ENCODE measurements at places on chromosomes 2 and 18.

- DNase-seq: no peak
These were observed 12.4 kb downstream of the MYO5B start for GRCh38 chr18:50182511-50182910.

GRCh38 chr2:100248044-100248330 is 74.3 kb downstream of the LONRF2 start:
- no peak for DNase-seq

DNA sequence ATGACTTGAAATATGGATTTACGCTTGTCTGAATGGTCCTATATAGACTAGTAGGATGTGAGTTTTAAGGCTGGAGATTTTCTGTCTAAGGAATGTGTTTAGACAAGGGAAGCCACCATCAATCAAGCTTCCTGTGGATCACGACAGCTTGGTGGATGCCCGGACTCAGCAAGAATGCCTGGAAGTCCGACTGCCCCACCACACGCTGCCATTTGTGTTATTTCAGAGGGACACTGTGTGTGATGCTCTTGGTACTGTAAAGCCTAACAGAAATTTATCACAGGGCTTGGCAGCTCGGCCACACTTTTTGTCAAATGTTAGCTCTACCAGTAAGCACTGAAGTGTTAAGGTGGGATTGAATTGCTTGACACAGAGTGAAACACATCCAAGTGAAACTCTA is 127.1 kb upstream of the CDH7 start:
- no peak for DNase-seq

DNA sequence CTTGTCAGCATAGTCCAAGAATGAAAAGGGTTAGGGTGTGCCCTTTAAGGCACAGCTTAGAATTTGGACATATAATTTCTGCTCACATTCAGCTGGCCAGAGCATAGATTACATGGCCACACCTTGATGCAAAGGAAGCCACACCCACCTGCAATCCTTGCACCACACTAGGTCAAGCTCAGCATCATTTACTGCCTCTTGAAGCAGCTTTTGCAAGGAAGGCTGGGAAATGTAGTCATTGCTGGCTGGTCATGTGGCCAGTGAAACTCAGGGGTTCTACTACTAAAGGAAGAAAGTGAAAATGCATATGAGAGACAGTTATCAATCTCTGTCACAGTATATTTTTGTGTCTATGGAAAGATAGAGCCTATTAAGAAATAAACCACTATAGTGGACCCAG is 159.3 kb downstream of the GFPT1 start:
- no peak for DNase-seq

DNA sequence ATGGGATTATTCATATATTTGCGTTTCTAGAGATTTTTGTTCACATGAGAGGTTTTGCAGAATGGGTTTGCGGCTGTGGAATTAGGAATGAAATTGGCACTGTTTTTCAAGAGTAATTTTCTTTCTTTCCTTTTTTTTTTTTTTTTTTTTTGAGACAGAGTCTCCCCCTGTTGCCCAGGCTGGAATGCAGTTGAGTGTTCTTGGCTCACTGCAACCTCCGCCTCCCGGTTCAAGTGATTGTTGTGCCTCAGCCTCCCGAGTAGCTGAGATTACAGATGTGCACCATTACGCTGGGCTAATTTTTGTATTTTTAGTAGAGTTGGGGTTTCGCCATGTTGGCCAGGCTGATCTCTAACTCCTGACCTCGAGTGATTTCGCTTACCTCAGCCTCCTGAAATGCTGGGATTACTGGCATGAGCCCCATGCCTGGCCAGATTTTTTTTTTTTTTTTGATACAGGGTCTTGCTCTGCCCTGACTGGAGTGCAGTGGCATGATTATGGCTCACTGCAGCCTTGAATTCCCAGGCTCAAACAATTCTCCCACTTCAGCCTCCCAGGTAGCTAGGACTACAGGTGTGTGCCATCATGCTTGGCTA is 65.3 kb downstream of the MIB1 start:
- DNase-seq: no peak

DNA sequence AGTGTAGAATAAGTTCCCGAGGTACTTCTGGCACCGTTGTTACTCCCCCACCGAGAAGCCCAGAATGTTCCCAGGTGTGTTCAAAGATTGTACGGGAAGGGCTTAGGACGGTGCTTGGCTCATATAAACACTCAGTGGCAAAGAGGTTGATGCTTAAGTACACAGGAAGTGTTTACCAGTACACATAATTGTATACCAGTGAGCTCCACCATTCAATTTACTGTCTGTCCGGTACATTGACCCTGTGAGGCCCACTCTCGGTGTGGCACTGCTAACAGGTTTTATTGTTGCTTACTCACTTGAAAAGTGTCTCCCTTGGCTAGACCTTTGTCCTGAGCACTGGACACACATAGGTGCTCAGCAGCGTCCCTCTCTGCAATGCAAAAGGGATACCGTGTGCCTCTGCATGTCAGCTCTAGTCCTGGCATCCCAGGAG is 191.0 kb downstream of the NEDD4L start:
- no peak for DNase-seq

DNA sequence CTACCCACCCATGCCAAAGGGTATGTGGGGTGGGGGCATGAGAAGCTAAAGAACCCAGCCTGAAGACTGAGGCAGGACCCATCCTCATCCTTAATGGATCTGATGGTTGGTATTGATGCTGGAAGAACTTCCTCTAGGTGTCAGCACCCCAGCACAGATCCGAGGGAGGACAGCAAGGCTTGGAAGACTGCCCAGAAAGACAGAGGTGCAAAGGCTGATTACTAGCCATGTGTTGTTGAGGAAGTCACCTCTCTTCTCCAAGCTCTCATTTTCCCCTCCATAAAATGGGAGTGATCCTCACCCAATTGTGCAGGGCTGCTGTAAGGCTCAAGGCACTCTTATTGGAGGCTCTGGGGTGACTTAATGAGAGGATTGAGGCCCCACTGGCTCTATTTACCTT is 256.5 kb downstream of the CELF4 start:
- DNase-seq: no peak

GRCh38 chr2:88074854-88075292 is 7.2 kb downstream of the SMYD1 start:
- DNase-seq: no peak

DNA sequence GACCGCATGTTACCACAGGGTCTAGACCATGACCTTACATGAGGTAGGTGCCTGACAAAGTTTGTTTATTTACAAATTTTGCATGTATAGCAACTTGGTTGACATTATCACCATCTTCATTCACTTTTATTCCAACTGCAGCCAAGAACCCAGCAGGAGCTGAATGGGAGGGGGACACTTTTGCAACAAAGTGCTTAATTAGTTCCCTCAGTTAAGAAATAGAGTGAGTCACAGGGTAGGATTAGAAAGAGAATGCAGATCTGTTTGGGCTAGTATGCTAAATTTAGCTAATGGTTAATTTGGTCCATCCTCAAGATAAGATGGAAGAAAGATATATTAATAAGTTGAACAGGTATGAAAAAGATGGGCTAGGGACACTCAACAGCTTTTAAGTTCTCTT is 678.9 kb downstream of the ARHGAP15 start:
- DNase-seq: no peak

DNA sequence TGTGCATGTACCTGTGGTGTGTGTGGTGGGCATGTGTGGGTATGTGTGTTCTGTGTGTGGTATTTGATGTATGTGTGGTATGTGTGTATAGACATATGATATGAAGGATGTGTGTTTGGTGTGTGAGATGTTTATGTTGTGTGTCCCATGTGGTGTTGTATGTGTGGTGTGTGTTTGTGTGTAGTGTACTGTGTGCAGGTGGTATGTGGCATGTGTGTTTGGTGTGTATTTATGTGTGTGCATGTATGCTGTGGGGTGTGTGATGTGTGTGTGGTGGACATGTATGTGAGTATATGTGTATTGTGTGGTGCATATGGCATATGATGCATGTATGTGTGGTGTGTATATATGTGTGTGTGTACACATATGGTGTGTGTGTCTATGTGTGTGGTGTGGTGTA is 718.8 kb upstream of the SOX11 start:
- DNase-seq: no peak

DNA sequence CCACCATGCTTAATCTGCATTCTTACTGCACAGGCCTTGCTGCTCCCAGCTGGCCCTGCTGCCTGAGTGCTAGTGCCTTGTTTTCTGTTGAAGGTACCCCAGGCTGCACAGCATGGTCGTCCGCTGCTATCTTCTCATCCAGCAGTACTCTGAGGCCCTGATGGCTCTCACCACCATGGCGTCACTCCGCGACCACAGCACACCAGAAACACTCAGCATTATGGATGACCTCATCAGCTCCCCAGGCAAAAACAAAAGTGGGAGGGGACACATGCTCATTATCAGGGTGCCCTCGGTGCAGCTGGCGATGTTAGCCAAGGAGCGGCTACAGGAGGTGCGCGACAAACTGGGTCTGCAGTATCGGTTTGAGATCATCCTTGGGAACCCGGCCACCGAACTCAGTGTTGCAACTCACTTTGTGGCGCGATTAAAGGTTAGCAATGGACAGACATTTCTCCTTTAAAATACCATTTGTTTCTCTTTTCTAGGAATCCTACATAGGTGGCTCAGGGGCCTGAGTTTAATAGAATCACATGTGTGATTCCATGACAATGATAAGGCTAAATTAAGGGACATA is 110.5 kb downstream of the ESCO1 start:
- DNase-seq: no peak

DNA sequence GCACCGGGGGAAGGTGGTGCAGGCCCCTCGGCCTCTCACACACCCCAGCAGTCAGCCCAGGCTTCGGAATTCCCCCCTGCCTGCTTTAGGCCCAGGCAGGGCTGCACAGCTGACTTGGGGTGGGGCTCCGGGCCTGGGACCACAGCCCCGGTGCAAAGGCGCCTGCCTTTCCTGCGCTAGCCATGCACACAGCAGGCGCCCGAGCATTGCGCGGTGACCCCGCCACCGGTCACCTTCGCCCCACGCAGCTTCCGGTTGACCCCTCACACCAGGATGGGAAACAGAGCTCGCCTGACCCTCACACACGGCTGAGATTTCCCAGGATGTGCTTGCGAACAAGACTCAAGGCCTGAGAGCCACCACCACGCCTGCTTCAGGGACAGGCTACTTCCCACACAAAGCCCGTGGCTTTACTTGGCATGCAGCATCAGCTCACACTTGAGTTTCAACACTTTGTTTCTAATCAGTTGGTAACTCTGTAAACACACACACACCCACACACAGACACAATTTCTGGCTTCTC is 46.0 kb downstream of the SLC66A2 start:
- no peak for DNase-seq

- DNase-seq: no peak
These were observed 803.9 kb upstream of the POU3F3 start for GRCh38 chr2:104049981-104050380.

DNA sequence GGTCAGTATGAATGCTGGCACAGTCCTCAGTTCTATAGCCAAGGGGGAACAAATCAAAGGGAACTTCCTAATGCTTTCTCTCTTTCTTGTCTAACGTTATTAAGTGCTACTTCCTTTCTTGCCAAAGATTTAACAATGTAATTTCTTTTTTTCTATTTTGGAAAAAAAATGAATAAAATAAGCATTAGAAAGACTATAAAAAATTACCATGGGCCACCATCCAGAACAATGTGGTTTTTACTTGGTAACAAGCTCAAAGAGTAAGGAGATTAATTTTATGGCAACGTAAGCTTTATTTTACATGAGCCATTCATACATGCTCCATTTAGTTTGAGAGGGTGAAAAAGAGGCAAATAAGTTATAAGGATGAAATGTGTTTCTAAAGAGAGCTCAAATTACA is 40.1 kb downstream of the SERPINE2 start:
- no peak for DNase-seq

- no peak for DNase-seq
These were observed 2.5 kb upstream of the TET3 start for GRCh38 chr2:73982140-73982617.

- DNase-seq: no peak
These were observed 759.7 kb upstream of the CDH7 start for GRCh38 chr18:64991102-64991501.

GRCh38 chr2:218878486-218878885 is 2.2 kb upstream of the WNT10A start:
- DNase-seq: no peak

DNA sequence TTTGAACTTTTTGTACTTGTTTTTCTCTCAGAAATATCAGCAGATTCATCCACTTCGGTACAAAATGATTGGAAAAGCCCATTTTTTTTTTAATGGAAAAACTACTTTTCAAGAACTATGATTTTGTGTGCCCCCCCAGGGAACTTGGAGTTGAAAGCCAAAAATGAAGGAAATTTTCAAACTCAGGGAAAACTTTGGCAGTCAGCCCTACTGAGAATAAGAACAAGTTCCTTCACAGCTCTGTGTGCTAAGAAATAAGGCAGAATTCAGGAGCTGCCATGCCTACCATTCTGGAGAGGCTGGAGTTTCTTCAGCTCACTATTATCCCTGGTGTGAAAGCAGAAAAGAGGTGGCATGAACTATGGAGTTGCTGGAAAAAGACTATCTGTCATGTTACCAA is 226.0 kb upstream of the SLC35G4 start:
- DNase-seq: no peak

DNA sequence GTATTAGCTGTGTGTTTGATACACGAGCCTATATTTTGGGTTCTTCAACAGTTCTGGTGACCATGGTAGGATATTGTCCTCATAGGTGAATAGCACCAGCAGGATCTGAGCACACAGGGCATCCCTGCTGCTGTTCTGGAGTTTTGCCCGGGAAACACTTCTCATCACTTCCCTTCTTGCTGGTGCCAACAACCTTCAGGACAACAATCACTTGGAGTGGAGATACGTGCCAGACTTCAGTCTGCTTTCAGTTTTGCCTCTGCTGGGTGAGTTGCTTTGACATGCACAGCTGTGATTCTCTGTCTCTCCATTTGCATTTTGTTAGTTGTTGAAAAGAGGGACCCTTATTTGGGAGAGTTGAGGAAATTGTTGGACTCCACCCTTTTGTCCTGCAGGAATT is 1347.2 kb upstream of the DDX18 start:
- no peak for DNase-seq

DNA sequence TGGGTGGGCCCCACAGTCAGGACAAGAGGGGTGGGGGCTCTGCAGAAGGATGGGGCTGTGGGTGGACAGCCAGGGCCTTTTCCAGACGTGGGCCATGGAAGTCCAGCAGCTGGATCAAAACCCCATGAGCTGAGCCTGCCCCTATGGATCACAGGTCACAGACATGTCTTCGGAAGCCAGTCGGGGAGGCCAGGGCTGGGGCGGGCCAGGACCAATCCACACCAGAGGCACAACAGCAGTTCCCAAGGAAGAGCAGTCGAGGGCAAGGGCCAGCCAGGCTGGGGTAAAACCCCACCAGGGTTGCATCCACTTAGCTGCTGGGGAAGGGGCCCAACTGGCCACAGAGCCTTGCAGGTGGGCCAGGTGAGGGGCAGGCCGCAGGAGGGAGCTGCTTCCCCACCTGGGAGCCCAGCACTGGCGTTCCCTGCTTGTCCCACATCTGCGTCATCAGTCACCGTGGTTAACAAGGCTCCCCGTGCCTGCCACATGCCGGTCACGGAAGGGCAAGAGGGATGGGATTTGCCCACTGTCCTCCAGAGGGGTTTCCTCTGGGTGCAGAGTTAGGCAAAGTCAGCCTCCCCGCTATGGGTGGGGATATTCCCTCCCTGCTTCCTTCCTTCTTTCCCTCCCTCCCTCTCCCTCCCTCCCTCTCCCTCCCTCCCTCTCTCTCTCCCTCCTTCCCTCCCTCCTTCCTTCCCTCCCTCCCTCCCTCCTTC is 46.4 kb upstream of the ODC1 start:
- DNase-seq: no peak

GRCh38 chr2:26807788-26808460 is 22.1 kb downstream of the CENPA start:
- no peak for DNase-seq
